CD4-positive, alpha-beta T cell (primary cell): ENCODE measurements at places on chromosomes 1 and 21.

DNA sequence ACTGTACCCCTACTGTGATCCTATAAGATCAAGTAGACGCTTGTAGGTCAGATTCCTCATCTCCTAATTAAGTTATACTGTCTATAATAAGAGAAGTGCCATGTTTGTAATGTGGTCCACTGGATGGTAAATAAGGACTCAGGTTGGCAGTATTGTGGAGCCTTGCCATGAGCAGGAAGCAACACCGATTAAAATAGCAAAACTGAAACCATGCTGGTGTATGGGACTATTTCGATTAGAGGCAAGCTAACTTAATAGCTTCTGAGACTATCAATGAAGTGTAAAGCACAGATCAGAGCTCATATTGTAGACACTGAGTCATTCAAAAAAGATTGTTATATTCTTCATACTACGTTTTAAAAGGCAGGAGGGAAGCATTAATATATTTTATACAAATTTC is 348.8 kb downstream of the HHAT start:
- H3K4me3 ChIP-seq, result no peak overlapping the region
- no peaks in the 10 kb centered on the region for H3K27me3 ChIP-seq
- H3K27ac ChIP-seq, result no peak overlapping the region
- no peaks in the 10 kb centered on the region for H3K36me3 ChIP-seq
- no peak for DNase-seq

GRCh38 chr1:219478811-219479210 is 134.1 kb downstream of the ZC3H11B start:
- no peaks in the 10 kb centered on the region for H3K4me1 ChIP-seq
- no peak overlapping the region for H3K27ac ChIP-seq
- no peaks in the 10 kb centered on the region for H3K36me3 ChIP-seq
- H3K4me3 ChIP-seq, result no peak overlapping the region
- H3K27me3 ChIP-seq, result no peaks in the 10 kb centered on the region

DNA sequence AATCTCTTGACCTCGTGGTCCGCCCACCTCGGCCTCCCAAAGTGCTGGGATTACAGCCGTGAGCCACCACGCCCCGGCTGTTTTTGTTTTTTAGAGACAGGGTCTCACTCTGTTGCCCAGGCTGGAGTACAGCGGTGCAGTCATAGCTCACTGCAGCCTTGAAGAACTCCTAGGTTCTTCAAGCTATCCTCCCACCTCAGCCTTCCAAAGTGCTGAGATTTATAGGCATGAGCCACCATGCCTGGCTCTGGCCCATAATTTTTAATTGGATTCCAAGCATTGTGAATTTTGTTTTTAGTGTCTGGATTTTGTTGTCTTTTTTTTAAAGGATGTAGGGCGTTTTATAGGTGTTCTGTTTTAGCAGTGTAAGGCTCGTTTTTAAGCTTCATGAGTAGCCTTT is 28.6 kb upstream of the TXLNA start:
- no peaks in the 10 kb centered on the region for H3K4me1 ChIP-seq
- H3K36me3 ChIP-seq, result peaks cover 12% of the 10 kb centered on the region
- H3K4me3 ChIP-seq, result no peak overlapping the region
- DNase-seq, result no peak
- no peak overlapping the region for H3K27ac ChIP-seq

- H3K4me1 ChIP-seq, result peaks cover 4% of the 10 kb centered on the region
- H3K27me3 ChIP-seq, result no peaks in the 10 kb centered on the region
- no peak overlapping the region for H3K4me3 ChIP-seq
These were observed 41.5 kb downstream of the CAPN9 start for GRCh38 chr1:230788561-230789275.

GRCh38 chr1:238438311-238439270 is 547.9 kb upstream of the ZP4 start:
- no peak overlapping the region for H3K27ac ChIP-seq
- H3K27me3 ChIP-seq, result no peaks in the 10 kb centered on the region
- H3K4me3 ChIP-seq, result no peak overlapping the region
- H3K36me3 ChIP-seq, result no peaks in the 10 kb centered on the region
- DNase-seq, result no peak
- H3K4me1 ChIP-seq, result no peaks in the 10 kb centered on the region

DNA sequence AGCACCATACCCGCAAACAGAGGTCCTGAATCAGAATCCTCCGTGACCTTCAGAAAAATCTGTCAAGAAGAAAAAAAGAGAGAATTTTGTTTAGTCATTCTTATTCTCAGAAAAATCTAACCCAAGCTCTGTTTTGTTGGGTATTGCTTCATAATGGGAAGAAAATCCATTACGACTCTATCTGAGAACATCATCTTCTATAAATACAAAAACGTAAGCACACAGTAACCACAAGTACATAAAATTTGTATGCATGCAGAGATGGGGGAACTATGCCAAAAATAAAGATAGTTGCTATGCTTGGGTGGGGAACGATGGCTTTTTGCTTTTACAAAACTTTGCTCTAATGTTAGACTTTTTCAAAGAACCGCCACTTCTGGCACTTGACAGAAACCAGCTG is 84.2 kb downstream of the ABCA4 start:
- H3K4me3 ChIP-seq, result no peak overlapping the region
- DNase-seq, result no peak
- H3K27ac ChIP-seq, result no peak overlapping the region
- no peaks in the 10 kb centered on the region for H3K4me1 ChIP-seq
- no peaks in the 10 kb centered on the region for H3K27me3 ChIP-seq
